Psoas muscle (tissue), 8 donors: ENCODE measurements at places on chromosomes 2 and 18.

- no peaks in the 10 kb centered on the region for H3K27me3 ChIP-seq
- no peak overlapping the region for H3K4me3 ChIP-seq
- DNase-seq = no peak
- no peaks in the 10 kb centered on the region for H3K36me3 ChIP-seq
Measured at GRCh38 chr18:74819433-74820059, 221.9 kb downstream of the ZNF407 start.

DNA sequence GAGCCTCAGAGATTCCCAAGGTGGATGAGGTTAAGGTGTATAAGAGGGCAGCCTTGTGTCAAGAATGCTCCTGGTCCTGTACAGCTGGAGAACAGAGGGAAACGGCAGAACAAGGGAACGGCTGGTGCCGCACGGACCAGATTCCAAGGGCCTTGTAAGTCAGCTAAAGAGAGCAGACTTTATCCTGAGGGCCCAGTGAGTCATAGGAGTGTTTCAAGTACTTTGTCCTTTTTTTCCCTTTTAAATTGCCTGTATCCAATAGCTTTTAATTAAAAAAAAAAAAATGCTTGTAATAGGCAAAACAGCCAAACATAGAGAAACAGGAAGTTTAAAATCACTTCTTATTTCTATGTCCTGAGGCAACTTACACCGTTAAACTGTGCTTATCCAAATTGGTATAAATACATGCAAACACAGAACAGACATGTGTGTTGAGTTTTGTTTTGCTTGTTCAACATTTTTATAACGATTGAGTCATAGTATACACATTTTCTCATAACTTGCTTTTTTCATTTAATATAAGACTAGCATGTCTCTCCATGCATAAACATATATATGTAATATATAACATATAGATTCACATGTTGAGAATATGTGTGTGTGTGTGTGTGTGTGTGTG is 42.1 kb upstream of the EVA1A start:
- H3K36me3 ChIP-seq = no peaks in the 10 kb centered on the region
- DNase-seq = no peak
- no peak overlapping the region for H3K4me3 ChIP-seq
- no peaks in the 10 kb centered on the region for H3K4me1 ChIP-seq
- H3K27ac ChIP-seq = no peak overlapping the region

DNA sequence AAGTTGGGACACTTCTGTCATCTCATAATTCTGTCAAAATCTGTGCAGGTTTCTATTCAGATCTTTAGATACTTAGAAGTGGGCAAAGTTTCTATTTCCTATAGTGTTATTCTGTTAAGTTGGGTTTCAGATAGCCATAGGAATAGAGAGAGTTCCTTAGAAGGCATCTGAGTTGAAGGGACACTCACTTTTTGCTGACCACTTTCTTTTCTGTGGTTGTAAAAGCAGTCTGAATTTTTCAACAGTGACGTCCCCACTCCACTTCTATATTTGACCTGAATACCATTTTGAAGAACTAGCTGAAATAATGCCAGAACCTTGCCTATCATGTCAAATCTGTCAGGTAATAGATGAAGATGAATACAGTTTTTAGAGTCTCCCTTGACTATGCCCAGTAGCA is 267.3 kb downstream of the SPAG16 start:
- H3K4me3 ChIP-seq = no peak overlapping the region
- H3K4me1 ChIP-seq = no peaks in the 10 kb centered on the region
- H3K27me3 ChIP-seq = no peaks in the 10 kb centered on the region
- H3K36me3 ChIP-seq = no peaks in the 10 kb centered on the region
- DNase-seq = no peak

DNA sequence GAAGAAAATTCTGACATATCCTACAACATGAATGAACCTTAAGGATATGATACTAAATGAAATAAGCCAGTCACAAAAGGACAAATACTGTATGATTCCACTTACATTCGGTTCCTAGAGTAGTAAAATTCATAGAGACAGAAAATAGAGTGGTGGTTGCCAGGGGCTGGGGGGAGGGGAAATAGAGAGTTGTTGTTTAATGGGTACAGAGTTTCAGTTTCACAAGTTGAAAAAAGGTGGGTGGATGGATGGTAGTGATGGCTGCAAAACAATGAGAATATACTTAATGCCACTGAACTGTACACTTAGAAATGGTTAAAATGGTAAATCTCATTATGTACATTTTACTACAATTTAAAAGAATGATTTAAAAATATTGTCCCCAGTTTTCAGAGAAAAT is 53.3 kb upstream of the NFU1 start:
- no peaks in the 10 kb centered on the region for H3K27me3 ChIP-seq
- no peak for DNase-seq
- H3K36me3 ChIP-seq = peaks cover 2% of the 10 kb centered on the region
- H3K27ac ChIP-seq = no peak overlapping the region
- no peak overlapping the region for H3K4me3 ChIP-seq

- no peak overlapping the region for H3K27ac ChIP-seq
- H3K27me3 ChIP-seq = no peaks in the 10 kb centered on the region
- DNase-seq = no peak
- no peaks in the 10 kb centered on the region for H3K36me3 ChIP-seq
- H3K4me3 ChIP-seq = no peak overlapping the region
Measured at GRCh38 chr2:144183727-144184126, 336.2 kb downstream of the ZEB2 start.

- no peak overlapping the region for H3K27ac ChIP-seq
- H3K4me1 ChIP-seq = no peaks in the 10 kb centered on the region
- H3K36me3 ChIP-seq = no peaks in the 10 kb centered on the region
- DNase-seq = no peak
Measured at GRCh38 chr2:223306371-223306770, 254.4 kb downstream of the KCNE4 start.

DNA sequence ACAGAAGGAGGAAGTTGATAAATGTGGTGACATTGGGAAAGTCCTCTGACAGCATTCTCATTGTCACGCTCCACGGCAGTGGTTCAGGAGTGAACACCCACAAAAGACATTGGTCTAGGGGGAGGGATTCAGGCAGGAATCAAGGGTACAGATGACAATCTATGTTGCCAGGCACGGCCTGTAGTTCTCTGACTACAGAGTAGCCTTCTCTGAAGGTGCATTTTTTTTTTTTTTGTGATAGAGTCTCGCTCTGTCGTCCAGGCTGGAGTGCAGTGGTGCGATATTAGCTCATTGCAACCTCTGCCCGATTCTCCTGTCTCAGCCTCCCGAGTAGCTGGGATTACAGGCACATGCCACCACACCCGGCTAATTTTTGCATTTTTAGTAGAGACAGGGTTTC is 7.4 kb upstream of the MOB1A start:
- no peaks in the 10 kb centered on the region for H3K27me3 ChIP-seq
- no peak for DNase-seq
- no peak overlapping the region for H3K4me3 ChIP-seq
- peaks cover 14% of the 10 kb centered on the region for H3K4me1 ChIP-seq
- H3K27ac ChIP-seq = no peak overlapping the region

DNA sequence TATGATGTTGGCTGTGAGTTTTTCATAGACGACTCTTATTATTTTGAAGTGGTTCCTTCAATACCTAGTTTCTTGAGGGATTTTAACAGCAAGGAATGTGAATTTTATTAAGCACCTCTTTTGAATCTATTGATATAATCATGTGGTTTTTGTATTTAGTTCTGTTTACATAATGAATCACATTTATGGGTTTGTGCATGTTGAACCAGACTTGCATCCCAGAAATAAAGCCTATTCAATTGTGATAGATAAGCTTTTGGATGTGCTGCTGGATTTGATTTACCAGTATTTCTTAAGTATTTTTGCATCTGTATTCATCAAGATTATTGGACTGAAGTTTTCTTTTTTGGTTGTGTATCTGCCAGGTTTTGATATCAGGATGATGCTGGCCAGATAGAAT is 131.6 kb upstream of the SCN7A start:
- H3K4me3 ChIP-seq = no peak overlapping the region
- no peaks in the 10 kb centered on the region for H3K27me3 ChIP-seq
- no peak for DNase-seq
- H3K27ac ChIP-seq = no peak overlapping the region

DNA sequence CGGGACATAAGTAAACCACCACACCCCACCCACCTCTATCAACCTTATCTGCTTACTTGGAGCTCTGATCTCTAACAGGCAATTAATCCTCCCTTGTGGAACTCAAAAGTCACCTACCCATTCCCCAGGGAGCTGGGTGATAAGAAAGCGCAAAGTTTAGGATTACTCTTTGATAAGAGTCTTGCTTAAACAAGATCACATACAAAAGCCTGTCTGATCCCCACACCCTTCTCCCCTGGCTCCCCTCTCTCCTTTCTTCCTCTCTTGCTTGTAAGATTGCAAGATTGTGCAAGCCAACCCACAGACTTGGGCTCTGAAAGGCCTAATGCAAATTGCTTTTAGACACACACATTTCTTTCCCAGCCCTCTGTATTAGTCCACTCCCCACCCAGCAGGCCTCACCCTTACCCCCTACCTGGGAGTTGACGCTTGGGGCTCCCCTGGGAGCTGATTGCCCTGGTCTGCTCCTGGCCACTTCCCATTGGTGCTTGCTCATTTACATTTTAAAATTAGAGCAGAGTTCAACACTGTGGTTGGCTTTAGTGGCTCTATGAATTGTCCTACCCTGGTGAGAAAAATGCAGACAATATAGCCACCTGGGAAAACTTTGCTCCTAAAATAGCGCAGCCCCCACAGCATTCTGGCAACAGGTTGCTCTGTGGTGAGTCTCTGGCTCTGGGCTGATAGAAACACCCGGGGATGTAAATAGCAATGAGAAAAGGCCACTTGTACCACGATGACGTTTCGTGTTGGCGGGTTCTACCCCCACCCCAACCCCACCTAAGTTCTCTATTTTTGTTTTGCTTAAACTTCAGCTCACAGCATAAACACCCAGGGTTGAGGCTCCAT is 92.8 kb upstream of the MSH2 start:
- no peaks in the 10 kb centered on the region for H3K36me3 ChIP-seq
- DNase-seq = no peak
- H3K4me1 ChIP-seq = peaks cover 15% of the 10 kb centered on the region
- peak overlapping the region; percentile 48 for H3K27ac ChIP-seq
- no peak overlapping the region for H3K4me3 ChIP-seq

DNA sequence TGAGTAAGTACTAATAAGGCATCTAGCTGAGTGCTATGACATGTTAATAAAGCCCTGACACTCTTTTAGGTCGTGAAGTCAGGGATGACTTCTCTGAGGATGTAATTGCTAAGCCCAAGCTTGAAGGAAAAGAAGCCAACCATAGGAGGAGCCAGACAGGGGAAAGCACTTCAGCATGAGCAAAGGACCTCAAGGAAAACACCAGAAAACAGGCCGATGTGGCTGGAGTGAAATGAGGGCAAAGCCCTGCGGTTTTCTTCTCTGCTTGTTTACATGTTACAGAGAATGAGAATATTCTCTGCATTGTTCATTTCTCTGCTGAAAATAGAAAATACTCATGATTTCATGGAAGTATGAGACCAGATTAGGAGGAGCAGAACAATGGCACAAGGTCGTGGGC is 112.5 kb upstream of the ARHGAP28 start:
- no peak overlapping the region for H3K27ac ChIP-seq
- H3K36me3 ChIP-seq = no peaks in the 10 kb centered on the region
- no peaks in the 10 kb centered on the region for H3K27me3 ChIP-seq
- no peak for DNase-seq

GRCh38 chr2:102736110-102736409 is 25.8 kb upstream of the TMEM182 start:
- H3K36me3 ChIP-seq = no peaks in the 10 kb centered on the region
- H3K27ac ChIP-seq = peak overlapping the region; percentile 90
- H3K27me3 ChIP-seq = no peaks in the 10 kb centered on the region
- peak overlapping the region; percentile 96 for H3K4me3 ChIP-seq
- peaks cover 13% of the 10 kb centered on the region for H3K4me1 ChIP-seq

- H3K4me3 ChIP-seq = no peak overlapping the region
- peaks cover 27% of the 10 kb centered on the region for H3K27me3 ChIP-seq
Measured at GRCh38 chr2:239778861-239779558, 246.1 kb downstream of the NDUFA10 start.

GRCh38 chr2:16332681-16333557 is 332.7 kb downstream of the CYRIA start:
- H3K4me3 ChIP-seq = no peak overlapping the region
- DNase-seq = no peak
- H3K4me1 ChIP-seq = no peaks in the 10 kb centered on the region
- H3K27me3 ChIP-seq = no peaks in the 10 kb centered on the region
- H3K27ac ChIP-seq = no peak overlapping the region
- H3K36me3 ChIP-seq = no peaks in the 10 kb centered on the region

GRCh38 chr18:23857756-23858155 is 156.8 kb upstream of the TTC39C start:
- H3K4me3 ChIP-seq = no peak overlapping the region
- DNase-seq = no peak
- H3K27me3 ChIP-seq = no peaks in the 10 kb centered on the region
- H3K36me3 ChIP-seq = no peaks in the 10 kb centered on the region

- no peak for DNase-seq
- no peak overlapping the region for H3K4me3 ChIP-seq
- H3K27me3 ChIP-seq = no peaks in the 10 kb centered on the region
- no peaks in the 10 kb centered on the region for H3K4me1 ChIP-seq
- H3K36me3 ChIP-seq = no peaks in the 10 kb centered on the region
Measured at GRCh38 chr18:27130065-27130630, 55.0 kb downstream of the CHST9 start.

- no peak overlapping the region for H3K4me3 ChIP-seq
- H3K36me3 ChIP-seq = no peaks in the 10 kb centered on the region
- H3K4me1 ChIP-seq = no peaks in the 10 kb centered on the region
- no peaks in the 10 kb centered on the region for H3K27me3 ChIP-seq
Measured at GRCh38 chr2:194079989-194080388, 1577.0 kb upstream of the SLC39A10 start.

GRCh38 chr2:98347298-98348065 is 1.2 kb downstream of the CNGA3 start:
- no peak overlapping the region for H3K4me3 ChIP-seq
- DNase-seq = no peak
- no peaks in the 10 kb centered on the region for H3K27me3 ChIP-seq
- H3K4me1 ChIP-seq = no peaks in the 10 kb centered on the region

DNA sequence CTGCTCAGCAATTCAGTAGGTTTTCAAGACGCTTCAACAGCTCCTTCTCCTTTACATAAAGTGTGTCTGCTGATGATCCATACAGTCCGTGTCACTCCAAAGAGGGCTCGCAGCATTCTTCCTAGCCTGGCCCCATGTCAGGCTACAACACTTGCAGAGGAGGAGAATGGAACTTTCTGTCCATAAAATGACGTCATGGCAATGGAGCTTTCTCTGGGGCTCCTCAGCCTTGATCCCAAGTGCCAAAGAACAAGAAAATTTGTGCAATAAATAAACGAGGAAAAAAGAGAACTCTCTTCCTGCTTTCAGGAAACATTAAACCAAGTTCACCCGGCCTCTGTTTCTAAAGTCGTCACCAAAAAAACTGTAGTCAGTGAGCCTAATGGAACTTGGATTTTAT is 199.5 kb upstream of the MEIS1 start:
- H3K27ac ChIP-seq = no peak overlapping the region
- no peaks in the 10 kb centered on the region for H3K4me1 ChIP-seq
- no peak overlapping the region for H3K4me3 ChIP-seq
- DNase-seq = no peak
